ENCODE measurements at places on chromosomes 6 and 20.

- H3K4me1 ChIP-seq: peaks cover 57% of the 10 kb centered on the region
- H3K36me3 ChIP-seq: peaks cover 7% of the 10 kb centered on the region
- peak overlapping the region; percentile 56 for H3K4me3 ChIP-seq
- H3K27me3 ChIP-seq: peaks cover 2% of the 10 kb centered on the region
These were observed 154.3 kb downstream of the MRPL14 start for GRCh38 chr6:43972913-43973300.

- no peak overlapping the region for H3K4me3 ChIP-seq
- H3K36me3 ChIP-seq: peaks cover 60% of the 10 kb centered on the region
- no peak overlapping the region for H3K27ac ChIP-seq
- DNase-seq: no peak
These were observed 257.8 kb downstream of the UST start for GRCh38 chr6:149004664-149005063.

DNA sequence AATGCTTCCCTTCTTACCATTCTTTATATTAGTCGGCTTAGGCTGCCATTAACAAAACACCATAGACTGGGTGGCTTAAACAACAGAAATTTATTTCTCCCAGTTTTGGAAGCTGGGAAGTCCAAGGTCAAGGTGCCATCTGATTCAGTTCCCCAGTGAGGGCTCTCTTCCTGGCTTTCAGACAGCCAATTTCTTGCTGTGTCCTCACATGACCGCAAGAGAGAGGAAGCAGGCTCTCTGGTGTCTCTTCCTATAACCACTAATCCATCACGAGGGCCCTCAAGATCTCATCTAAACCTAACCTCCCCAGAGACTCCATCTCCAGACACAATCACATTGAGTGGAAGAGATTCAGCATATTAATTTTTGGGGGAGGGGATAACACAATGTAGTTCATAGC lies 193.0 kb upstream of the SGK1 start:
- peaks cover 36% of the 10 kb centered on the region for H3K4me1 ChIP-seq
- no peak overlapping the region for H3K4me3 ChIP-seq
- H3K27me3 ChIP-seq: no peaks in the 10 kb centered on the region
- H3K36me3 ChIP-seq: no peaks in the 10 kb centered on the region

GRCh38 chr6:145627451-145627850 lies 107.9 kb downstream of the EPM2A start:
- no peak for DNase-seq
- H3K27me3 ChIP-seq: no peaks in the 10 kb centered on the region
- H3K27ac ChIP-seq: no peak overlapping the region
- H3K36me3 ChIP-seq: no peaks in the 10 kb centered on the region
- peaks cover 4% of the 10 kb centered on the region for H3K4me1 ChIP-seq

Measured in HFFc6 (cell line).